Fibroblast of mammary gland (primary cell): ENCODE measurements at places on chromosomes 1 and 21.

DNA sequence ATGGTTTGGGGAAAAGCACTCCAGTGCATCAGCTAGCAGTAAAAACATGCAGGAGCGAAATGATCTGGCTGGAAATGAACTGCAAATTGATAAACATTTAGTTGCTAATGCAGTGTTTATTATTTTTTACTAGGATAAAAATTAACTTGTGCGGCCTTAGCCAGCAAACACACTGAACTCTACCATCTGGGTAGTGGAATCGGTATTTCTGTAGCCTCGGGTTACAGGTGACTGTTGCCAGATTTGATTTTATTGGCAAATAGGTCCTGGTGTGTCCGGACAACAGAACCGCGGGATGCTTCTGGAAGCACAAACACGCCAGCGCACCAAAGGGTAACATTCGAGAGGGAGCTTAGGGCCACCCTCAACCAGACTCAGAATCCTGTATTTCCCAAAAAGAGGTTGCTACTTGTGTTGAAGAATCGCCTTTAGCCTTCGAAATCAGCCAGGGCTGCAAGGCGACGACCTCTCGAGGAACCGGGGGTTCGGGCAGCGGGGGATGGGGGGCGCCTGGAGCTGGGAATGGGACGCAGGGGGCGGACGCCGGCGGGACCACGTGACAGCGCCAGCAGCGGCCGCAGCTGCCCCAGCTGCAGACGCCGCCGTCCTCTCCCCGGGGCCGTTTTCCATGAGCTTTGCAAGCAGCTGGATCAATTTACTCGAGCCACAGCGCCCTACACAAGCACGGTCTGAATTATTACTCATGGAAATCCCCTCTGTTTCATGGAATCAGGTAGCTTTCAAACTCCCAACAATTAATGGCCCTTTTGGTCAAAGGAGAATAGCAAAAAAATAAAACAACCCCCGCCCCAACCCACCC, 158.8 kb downstream of the TOMM20 start:
- peak; percentile 61 for DNase-seq

GRCh38 chr1:229907884-229908638, 159.0 kb upstream of the GALNT2 start:
- no peak for DNase-seq

DNA sequence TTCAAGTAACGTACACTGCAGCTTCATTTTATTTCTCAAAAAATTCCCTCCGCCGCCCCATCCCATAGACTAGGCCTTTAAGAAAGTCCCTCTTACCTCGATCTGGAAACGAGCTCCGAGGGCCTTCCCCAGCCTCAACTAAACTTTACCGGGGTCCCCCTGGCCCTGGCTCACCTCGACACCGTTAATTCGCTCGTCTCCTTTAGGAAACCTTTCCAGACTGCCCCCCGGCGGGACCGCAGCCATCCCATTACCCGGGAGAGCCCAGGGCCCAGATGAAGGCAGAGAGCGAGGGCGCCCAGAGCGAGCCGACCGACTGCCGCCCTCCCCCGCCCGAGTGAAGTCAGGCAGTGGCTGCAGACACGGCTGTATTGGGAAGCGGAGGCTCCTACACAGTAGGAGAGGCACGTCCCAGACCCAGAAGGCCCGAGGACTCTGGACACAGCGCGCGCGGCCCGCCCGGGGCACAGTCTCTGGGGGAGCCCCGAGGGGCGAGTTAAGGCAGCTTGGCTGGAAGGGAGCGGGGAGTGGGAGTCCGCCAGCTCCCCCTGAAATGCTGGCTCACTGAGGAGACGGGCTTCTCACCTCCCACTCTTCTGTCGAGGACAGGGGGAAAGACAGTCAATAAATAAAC, 14.6 kb downstream of the SEMA6C start:
- peak; percentile 25 for DNase-seq

DNA sequence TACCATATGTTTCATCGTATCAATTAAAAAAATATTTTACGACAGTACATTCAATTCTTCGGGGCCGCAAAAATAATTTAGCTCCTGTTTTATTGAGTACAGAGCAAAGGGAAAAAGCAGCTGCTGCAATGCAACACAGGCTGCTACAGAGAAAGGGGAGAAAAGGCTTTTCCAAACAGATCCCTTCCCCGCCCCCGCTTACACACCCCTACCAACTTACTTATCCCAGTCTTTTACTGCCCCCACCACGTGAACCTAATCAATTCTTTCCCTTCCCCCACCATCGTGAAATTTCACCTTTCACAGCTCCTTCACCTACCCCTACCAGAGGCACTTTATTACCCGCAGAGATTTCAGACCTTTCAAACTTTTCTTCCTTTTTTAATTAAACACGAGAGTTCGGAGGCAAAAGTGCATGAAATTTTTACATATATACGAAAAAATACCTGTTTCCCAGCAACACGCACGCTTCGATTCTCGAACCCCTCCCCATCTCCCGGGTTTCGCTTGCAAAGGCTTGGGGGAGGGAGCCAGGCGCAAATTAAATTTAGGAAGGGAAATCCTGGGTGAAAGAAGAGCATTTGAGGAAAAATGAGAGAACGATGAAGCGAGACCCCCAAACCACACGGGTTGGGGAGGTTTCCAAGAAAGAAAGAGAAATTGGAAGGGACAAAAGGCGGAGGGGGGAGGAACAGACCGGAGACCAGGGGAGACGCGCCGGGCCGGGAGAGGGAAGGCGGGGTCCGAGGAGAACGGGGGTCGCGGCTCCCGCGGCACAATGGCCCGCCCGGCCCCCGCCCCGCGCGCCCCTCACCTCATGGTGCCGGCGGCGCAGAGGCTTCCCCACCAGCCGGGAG, 823 bp downstream of the ENAH start:
- peak; percentile 41 for DNase-seq

DNA sequence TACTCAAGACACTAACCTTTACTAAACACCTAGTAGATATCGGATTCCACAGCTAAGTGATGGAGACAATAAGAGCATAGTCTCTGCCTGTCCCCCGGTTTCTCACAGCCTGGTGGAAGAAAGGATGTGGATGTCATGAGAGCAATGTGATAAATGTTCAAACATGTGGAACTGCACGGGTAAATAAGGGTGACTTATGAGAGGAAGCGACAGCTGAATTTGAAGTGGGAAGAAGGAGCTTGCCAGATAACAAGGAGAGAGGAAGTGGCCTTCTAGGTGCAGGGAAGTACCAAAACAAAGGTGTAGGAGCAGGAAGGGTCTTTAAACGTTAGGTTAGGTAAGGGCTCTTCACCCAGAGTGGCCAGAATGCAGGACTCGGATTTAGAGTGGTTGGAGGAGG, 178.6 kb upstream of the NRIP1 start:
- DNase-seq = no peak

DNA sequence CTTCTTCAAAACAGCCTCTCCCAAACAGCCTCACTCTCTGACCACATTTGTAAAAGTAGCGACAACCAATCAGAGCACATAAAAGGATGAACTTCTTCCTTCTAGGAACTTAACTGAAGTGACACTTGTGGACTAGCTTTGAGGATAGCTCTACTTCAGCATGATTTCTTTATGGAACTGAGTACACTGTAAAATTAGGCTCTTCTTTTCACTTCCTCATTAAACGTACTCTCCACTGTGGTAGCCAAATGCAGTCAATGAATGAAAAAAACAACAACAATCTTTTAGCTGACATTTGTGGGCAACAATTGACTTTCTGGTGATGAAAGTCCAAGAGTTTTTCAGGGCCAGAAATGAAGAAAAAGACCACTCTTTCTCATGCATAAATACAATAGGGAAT, 9.6 kb downstream of the LRRC53 start:
- DNase-seq = no peak

- DNase-seq = no peak
These were observed 38.6 kb upstream of the COL6A1 start for GRCh38 chr21:45942755-45943629.

DNA sequence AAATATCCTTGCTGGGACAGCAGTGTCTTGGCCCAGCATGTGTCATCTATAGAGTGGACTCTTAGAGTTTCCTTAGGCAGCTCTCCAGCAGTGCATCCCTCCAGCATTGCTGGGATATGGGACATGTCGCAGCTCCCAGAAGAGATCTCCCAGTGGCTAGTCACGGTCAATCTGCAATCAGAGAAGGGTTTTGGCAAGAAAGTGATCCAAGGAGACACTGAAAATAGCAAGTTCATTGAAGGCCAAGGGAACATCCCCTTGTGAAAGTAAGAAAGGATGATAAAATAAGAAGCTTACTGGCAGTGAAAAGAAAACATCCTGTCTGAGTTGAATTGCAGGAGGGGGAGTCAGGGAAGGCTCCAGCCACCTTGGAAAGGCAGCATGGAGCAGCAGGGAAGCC, 19.3 kb upstream of the NPL start:
- DNase-seq = no peak
